Activated CD4-positive, CD25-positive, alpha-beta regulatory T cell treated with anti-CD3 and anti-CD28 coated beads, Interleukin-2, amount 50 U/mL, for 24 hours (primary cell): ENCODE measurements at places on chromosomes 6 and 20.
A peak's percentile ranks its signal among the peaks of the same experiment; 100 is the strongest.

- ATAC-seq, result peak; percentile 25
Observed at GRCh38 chr20:25037288-25038102, 20.4 kb downstream of the ACSS1 start.

DNA sequence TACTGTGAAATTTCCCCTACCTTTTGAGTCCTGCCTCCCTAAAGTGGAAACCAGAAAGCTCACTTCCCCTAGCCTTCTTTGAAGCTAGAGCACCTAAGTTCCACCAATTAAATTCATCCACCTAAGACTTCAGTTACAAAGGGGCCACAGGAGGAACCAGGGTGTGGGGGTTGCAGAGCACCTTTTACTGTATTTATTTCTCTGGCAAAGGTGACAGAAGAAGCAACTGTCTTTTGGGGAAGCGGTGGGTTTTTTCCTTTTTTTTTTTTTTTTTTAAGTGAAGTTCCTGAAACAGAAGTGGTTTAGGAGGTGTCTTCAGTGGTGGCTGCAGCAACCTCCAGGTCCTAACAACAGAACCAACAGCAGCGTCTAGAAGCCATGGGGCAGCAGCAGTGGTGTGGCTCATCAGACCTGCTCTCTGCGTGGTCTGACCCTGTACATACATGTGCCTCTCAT lies 13.1 kb downstream of the PSMB9 start:
- peak; percentile 24 for ATAC-seq

GRCh38 chr6:16295060-16295459 lies 56.7 kb downstream of the GMPR start:
- no peak for ATAC-seq

- ATAC-seq, result no peak
Observed at GRCh38 chr6:143009851-143010250, 50.8 kb upstream of the AIG1 start.

- no peak for ATAC-seq
Observed at GRCh38 chr6:137387096-137387764, 107.0 kb downstream of the OLIG3 start.

DNA sequence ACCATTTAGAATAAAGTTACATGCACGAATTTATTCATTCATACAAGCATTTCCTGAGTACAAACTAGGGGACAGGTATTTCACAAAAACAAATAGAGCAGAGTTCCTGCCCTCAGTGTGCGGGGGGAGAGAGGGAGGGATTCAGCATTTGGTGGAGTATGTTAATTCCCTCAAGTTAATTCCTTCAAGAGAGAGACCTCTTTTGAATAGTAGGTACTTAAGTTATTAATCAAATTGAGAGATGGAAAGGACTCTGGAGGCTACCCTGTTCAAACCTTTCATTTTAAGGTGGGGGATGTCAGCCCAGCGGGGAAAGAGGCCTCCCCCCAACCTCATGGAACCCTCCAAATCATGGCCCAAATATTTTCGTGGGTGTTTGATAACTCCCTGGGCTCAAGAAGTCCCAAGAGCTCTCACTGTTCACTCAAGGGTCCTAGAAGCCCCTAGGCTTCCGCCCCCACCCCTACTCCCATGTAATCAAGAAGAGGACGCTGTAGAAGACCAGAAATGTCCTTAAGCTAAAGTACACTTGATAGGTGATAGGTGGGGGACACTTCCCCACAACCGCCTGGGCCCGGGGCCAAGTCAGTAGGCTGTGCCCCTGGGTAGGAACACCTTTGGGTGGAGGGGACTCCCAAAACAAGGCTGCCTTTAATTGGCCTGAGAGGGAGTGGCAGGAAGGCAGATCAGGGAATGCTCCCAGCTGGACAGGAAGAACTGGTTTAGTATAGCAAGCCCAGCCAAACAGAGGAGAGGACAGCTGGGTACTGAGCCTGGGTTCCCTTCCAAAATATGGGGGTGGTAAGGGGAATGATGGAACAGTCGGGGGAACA lies 2.9 kb downstream of the SDC4 start:
- ATAC-seq, result no peak

DNA sequence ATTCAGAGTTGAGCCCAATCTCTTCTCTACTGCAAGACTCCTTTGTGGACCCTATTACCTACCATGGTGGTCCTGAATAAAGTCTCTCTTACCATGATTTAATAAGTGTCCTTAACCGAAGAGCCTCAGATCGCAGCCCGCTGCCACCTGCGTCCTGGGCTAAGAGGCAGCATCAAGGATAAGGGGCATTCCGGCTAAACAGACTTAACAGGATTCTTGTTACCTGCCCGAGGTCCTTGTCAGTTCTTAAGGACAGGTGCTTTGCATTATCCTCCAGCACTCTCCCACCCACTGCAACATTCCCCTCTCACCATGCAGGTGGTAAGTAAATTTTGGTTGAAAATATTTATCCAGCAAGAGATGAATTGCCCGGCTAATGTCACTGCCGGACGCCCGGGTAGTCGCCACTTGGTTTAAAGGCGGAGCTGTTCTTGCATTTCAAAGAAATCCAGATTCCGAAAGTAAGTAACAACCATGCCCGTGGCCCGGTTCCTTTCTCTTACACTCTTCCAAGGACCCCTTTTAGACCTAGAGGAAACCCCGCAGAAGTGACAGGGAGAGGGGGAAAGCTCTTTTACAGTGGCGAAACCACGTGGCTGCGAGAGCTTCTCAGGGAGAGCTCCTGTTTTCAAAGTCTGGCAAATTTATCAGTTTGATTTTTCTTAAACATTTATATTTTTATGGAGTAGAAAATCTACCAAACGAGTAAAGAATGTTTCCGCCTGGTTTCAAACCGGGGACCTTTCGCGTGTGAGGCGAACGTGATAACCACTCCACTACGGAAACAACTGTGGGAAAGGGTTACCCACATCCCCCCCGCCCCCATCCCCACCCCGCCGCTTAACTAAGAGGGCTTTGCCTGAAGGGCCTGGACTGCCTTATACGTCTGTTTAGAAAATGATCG lies 41.9 kb upstream of the PRSS16 start:
- ATAC-seq, result peak; percentile 27

DNA sequence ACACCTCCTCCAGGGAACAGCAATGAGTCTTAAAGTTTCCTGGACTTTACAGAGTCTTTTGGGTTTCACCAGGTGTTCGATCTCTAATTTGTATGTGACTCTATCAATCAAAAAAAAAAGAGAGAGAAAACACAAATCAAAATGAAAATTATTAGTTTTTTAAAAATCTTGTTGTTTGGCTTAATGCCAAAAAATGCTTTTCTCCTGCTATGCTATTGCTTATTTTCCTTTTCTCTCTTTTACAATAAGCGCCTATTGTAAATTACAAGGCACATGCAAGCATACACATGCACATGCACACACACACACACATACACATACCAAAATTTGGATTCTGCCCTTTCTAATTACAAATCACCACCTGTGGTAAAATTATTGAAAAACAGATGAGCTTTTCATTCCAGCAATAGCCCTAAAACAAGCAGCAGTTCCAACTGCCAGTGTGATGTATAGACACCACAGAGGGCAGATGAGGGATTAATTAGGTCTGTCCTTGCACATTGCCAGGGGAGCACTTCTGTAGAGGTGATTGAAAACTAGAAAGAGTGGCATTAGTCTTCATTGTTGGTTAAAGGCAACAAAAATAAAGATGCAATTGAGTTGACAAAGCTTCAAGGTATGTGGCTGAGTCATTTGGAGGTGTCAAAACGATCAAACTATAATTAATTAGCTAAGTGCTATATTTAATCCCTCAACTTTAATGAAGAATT lies 631.7 kb downstream of the TFAP2B start:
- no peak for ATAC-seq

DNA sequence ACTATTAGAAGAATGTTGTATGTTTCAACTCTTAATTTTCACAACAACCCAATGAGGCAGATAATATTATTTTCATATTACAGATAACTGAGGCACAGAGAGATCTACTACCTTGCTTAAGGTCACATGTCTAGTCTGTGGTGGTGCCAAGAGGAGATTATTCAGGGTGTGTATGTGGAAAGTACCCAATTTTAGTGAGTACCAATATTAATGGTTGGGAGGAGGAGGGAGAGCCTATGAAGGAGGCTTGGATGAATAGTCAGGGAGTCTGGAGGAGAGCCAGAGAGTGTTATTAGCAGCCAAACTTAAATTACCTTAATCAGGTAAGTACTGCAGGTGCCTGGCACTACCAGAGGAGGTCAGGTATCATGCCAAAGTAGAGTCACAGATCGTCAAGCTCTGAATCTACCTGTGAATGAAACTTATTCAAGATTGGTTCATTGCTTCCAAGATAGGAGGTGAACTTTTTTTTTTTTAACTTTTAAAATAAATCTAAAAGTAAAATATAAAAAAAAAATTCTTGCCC lies 10.9 kb upstream of the CALHM6 start:
- ATAC-seq, result no peak

DNA sequence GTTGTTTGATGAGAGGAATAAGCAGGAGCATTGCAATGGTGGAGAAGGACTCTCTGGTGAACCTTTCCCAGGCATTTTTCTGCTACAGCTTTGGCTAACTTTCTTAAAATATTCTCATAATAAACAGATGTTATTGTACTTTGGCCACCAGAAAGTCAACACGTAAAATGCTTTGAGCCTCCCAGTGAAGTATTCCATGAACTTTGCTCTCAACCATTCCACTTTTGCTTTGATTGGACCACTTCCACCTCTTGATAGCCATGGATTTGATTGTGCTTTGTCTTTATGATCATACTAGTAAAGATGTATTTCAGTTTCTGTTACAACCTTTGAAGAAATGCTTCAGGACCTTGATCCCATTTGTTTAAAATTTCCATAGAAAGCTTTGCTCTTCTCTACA lies 241.1 kb downstream of the TENT5A start:
- no peak for ATAC-seq

GRCh38 chr20:18090044-18090443 lies 32.3 kb upstream of the OVOL2 start:
- no peak for ATAC-seq

DNA sequence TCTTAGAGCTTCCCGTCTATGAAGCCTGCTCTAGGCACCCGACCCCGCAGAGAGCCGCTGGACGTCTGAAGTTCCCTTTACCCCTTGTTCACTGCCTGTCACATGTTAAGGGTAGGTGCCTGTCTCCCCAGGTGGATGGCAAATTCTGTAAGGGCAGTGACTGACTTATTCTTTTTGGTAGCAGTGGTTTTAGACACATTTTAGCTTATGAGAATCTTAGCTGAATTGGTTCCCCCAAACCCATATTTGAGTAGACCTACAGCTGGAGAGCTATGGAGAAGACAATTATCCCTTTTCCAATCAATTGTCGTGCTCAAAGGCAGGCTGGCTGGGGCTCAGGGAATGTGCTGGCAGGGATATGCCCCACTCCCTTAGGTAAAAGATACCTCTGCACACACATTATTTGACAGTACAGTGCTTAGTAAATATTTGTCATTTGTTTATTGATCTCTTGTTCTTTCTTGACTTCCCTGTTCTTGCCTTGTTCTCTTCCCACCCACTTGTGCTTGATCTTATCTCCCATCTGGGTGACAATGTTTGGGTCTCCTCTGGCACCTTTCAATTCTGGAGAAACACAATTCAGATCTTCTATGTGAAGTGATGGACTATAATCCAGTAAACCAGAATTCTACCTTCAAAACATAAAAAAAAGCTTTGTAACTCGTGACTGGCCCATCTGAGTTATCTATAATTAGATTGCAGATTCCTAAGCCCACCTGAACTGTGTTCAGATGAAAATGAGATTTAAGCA lies 114.3 kb upstream of the SLC2A12 start:
- ATAC-seq, result no peak

GRCh38 chr6:111804627-111805235 lies 68.5 kb downstream of the FYN start:
- peak; percentile 70 for ATAC-seq

DNA sequence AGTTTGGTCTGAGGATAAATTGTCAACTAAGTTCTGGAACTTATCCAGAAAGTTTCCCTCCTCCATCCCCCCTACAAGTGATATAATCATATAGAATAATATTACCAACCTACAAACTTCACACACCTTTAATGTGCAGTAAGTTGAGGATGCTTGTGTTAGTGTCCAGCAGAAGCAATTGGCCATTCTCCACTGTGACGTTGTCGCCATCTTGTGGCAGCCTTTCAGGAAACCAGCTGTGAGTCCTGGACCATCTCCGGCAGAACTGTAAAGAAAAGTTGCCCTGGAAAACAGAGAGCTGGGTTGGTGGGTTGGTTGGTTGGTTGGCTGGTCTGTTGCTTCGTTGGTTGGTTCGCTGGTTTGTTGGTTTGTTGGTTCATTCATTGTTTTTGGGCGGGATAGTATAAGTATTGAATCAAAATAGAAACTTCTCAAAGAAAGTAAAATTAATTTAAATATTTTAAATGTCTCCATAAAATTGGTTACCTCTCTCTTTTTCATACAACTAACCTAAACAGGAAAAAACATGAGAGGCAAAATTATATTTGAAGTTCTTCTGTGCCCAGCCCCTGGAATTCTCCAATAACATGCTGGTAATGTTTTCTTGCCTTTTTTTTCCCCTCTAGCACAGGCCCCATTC lies 127.5 kb downstream of the PKHD1 start:
- no peak for ATAC-seq

DNA sequence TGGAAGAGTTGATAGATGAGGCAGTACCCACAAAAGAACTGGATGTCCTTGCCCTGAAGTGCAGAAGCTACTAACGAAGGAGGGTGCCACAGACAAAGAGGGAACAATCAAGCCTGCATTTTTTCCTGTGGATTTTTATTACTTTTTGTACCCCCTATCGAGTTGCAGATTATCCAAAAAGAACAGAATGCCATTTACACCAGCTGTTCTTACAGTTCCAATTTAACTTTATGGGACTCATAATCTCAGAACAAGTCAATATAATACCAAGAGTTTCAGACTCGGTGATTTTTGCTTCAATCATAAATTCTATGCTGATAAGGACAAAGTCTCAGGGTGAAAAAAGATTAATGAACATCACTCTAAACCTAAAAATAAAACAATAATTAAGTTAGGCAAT lies 4.0 kb upstream of the CNKSR3 start:
- no peak for ATAC-seq

- ATAC-seq, result no peak
Observed at GRCh38 chr6:111591370-111591900, 14.2 kb downstream of the TRAF3IP2 start.
